D341Med (cell line): ENCODE measurements at places on chromosomes 3 and 15.

GRCh38 chr3:13617981-13618380, 69.1 kb downstream of the FBLN2 start:
- DNase-seq, result no peak

DNA sequence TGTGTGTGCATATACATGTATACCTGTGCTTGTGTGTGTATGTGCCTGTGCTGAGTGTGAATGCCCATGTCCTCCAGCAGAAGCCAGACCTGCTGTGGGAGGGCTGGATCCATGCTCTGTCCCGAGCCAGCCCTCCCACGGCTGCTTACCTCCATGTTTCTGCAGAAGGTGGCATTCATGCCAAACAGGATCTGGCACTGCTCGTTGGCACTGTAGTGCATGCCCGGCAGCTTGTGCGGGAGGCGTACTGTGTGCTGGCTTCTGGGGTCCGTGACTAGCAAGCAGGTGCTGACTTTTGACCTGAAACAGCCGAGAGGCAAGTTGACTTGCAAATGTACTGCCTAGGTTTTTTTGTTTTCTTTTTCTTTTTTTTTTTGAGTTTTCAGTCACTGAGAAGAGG, 189.3 kb downstream of the ADAMTS17 start:
- no peak for DNase-seq

DNA sequence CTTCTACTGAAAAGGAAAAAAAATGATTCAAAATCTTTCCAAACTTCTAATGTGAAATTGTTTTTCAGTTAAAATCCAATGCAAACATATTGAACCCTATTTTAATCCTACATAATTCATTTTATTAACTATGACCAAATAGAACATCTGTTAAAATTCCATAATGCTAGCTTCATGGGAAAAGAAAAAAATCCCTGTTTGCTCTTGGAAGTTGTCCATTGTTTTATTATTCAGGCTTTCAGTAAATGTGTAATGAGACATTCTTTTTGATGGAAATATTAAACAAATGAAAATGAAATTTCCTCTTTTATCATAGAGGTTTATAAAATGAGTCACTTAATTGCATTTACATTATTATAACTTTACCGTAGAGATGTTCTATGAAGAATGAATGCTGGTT, 49.5 kb downstream of the SLC25A26 start:
- no peak for DNase-seq

- no peak for DNase-seq
Observed at GRCh38 chr3:32759342-32759741, 58.5 kb upstream of the TRIM71 start.

- peak; percentile 48 for DNase-seq
Observed at GRCh38 chr3:132210476-132211346, 106.5 kb upstream of the ACP3 start.

DNA sequence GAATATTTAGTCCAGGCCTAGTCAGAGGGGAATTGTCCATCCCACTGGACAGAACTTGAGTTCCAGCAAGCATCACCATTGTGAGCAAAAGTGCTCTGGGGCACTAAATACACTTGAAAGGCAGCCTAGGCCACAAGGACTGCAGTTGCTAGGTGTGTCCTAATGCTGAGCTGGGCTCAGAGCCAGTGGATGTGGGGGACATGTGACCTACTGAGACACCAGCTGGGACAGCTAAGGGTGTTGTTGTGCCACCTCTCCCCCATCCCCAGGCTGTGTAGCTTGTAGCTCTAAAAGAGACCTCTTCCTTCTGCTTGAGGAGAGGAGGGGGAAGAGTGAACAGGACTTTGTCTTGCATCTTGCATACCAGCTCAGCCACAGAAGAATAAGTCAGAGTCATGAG, 120.9 kb downstream of the DTWD1 start:
- no peak for DNase-seq

- peak; percentile 14 for DNase-seq
Observed at GRCh38 chr3:127209840-127210653, 17.1 kb downstream of the PRR23E start.

GRCh38 chr3:22113453-22113852, 362.4 kb upstream of the ZNF385D start:
- no peak for DNase-seq

GRCh38 chr15:79812541-79812940, 84.3 kb downstream of the MTHFS start:
- DNase-seq, result no peak

- no peak for DNase-seq
Observed at GRCh38 chr3:83033133-83033532, 1271.7 kb upstream of the GBE1 start.

DNA sequence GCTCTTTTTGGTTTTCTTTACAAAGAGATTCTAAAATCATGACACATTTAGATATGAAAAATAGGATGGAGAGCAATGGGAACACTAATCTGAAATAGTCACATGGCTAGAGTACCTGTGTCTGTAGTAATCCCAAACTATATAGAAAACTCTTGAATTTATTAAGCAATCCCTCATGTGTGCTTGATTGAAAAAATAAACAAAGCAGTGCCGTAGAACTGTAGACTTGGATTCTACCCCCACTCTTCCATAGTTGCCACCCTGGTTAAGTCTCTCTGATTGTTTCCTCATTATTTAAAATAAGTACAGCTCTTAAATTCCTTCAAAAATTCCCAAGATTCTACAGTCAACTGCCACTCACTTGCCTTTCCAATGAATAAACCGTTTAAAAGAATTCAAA, 58.9 kb upstream of the ACTC1 start:
- DNase-seq, result no peak

DNA sequence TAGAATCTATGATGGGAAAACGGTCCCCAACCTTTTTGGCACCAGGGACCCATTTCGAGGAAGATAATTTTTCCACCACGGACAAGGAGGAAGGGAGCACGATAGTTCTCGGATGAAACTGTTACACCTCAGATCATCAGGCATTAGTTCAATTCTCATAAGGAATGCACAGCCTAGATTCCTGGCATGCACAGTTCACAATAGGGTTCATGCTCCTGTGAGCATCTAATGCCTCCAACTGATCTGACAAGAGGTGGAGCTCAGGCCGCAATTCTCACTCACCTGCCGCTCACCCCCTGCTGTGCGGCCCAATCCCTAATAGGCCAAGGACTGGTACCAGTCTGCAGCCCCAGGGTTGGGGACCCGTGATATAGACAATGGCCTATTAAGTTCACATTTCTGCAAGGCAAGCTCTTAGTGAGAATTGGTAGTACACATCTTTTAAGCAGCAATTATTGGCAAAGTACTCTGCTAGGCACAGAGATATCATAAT, 26.5 kb downstream of the CD200R1 start:
- no peak for DNase-seq

DNA sequence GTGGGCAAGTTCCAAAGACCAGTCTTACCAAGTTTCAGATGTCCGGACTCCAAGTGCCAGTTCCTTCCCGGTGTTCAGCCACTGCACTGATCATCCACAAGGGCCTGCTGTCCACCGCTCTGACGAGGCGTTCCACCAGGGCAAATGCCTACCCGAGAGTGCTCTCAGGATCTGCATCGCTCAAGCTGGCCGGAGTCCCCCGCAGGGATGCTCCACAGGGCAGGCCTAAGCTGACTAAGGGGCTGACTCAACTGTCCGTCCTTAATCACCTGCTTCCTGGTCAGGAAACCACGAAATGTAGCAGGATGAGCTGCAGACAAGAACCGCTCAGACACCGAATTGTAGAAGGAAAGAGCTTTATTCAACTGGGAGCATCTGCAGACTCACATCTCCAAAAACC, 341.6 kb downstream of the KCNH8 start:
- DNase-seq, result no peak

DNA sequence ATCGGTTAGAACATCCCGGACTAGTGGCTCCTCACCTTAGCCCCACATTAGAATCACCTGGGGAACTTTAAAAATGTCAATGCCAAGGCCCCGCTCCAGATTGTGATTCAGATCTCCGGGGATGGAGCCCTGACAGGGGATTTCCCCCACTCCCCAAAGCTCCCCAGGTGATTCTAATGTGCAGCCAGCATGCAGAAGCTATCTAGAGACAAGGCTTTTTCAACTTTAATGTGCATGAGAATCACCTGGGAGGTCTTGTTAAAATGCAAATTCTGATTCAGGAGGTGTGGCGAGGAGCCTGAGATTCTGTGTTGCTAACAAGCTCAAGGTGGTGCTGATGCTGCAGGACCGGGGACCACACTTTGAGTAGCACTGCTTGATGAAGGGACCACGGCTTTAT, 156.7 kb downstream of the RAB11A start:
- DNase-seq, result no peak

- DNase-seq, result peak; percentile 94
Observed at GRCh38 chr3:48188266-48189201, at the start of gene CDC25A. Gene CDC25A (minus strand): TSS chr3:48188417. CDS start chr3:48187947, 470 bp downstream.

DNA sequence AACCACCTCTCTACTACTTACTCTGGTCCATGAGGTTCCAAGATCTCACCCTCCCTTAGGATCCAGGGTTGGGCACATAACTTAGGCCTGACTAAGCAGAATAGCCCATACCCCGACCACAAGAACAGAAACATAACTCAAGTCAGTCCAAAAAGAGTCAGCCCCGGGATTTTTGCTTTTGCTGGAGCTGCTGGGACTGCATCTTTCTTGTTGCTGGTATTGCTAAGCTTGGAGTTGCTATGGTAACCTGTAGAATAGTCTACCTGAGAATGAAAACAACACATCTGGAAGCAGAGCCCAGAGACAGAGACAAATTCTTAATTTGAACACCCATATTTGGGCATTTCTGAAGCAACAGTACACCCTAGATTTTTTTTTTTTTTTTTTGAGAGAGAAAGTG, 6.5 kb downstream of the RUBCN start:
- no peak for DNase-seq

DNA sequence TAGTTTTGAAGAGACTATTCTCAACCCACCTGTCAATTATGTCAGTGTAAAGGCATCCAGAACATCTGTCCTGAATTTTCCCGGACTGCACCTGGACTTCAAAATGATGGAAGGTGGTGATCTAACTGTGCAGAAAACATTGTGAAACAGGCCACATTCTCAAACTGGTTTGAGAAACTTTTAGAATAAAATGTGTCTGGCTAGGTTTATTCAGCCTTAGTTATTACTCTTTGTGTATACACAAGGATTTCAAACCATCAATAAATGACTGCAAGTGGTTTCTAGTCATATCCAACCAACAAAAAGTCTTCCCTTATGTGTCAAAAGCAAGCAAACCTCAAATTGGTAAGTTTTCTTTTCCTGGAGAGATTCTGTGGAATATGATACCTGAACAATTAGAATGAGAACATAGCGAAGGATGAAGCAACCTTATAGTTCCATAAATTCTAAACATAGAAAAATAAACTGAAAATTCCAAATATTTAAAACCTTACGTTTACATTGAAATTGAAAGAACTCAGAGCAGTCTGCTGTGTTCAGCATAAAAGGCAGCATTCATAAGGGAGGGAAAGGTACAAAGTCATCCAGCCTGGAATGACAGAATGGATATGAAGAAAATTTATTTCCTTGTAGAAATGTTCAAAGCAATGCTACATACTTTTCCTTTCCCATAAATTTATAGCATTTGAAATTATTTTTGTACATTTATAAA, 306.6 kb upstream of the TGFBR2 start:
- DNase-seq, result no peak

- peak; percentile 52 for DNase-seq
Observed at GRCh38 chr15:51286816-51287215, 51.6 kb downstream of the CYP19A1 start.

- no peak for DNase-seq
Observed at GRCh38 chr3:9124730-9125129, 124.7 kb downstream of the SRGAP3 start.

DNA sequence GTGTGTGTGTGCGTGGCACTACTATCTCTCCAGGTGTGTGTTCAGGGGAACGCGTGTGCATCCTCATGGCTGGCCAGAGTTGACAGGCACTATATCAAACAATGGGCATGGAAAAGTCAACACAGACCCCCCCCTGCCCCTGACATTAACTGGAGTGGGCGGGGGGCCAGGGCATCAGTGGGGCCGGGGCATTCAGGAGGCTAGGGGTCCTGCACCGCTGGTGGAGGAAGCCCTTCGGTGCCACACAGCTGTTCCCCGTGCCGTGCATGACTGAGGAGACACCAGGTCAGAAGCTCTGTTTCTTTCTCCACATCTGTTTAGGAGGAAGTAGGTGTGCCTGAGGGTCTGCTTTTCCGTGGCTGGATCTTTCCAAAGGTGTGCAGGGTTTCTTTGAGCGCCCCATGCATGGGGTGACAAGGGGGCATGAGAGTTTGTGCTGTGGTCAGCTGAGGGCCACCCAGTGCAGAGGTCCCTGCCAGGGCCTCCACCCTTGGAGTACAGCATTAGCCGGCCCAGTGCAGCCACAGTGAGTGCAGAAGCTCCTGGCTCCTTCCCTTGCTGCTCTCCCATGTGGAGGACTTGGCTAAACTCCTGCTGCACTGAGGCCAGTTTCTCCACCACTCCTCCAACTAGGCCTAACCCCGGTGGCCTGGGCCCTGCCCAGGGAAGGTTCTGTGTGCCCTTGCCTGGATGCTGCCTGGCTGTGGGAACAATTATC, 7.5 kb downstream of the C3orf22 start:
- DNase-seq, result peak; percentile 12

GRCh38 chr15:70416829-70417228, 319.1 kb upstream of the TLE3 start:
- no peak for DNase-seq

DNA sequence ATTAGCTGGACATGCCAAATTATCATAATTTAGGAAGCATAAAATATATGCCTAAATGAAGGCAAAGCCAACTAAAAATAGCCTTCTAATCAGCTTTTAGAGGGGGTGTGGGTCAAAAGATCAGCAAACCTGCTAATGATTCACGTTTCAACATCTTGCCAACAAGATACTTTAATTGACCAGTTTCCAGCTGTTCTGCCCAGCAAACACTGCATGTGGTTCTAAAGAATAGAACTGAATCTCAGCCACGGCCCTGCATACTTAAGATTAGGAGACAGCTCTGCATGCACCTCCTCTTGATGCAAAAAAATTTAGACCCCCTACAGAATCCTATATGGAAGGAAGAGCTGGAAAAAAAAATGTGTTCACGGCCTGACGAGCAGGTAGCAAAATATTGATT, 500.5 kb downstream of the TBL1XR1 start:
- DNase-seq, result no peak

GRCh38 chr3:42732196-42732828, 29.7 kb upstream of the HHATL start:
- DNase-seq, result peak; percentile 4

DNA sequence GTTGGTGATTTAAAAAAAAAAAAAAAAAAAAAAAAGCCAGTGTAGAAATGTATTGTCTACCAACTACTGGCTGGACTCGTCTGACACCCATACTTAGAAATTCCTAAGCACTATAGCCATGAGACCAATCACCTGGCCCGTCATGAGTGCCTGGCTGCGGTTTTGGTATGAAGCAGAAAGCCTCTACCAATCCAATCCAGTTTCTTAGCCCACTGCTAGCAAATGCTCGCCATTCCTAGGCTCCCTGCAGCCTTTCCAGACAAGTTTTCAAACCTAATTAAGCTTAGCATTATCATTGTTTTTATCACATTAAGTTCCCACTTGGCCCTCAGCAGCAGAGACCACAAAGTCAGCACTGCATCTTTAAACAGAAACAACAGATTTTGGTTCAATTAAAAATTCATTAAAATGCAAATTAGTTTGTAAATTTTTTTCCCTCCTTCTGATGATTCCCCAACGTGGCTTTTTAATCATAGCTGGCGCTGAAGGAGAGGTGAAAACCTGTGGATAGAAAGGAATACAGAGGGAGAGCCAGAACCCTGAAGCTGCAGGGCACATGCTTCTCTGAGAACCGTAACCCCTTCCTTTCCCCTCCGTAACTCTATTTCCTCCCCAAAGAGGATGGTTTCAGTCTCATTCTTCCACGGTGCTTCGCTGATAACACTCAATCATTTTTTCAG, 32.2 kb upstream of the ST8SIA2 start:
- no peak for DNase-seq

GRCh38 chr15:50059203-50059772, 59.7 kb downstream of the ATP8B4 start:
- no peak for DNase-seq

- peak; percentile 81 for DNase-seq
Observed at GRCh38 chr3:111859061-111859973, at the start of gene PHLDB2. Gene PHLDB2 (plus strand): TSS chr3:111859265. CDS start chr3:111884078, 24,813 bp downstream.
